ENCODE measurements at places on chromosomes 11 and 22. TPM values are rescaled to one million over a fixed set of nuclear protein-coding genes. Genes with fewer than 3 reads are reported as not detected.

FSHB gene
- not detected for total RNA-seq

SYT9 gene
- total RNA-seq: 0.15 TPM

ISX gene
- not detected for total RNA-seq

PIH1D2 gene
- total RNA-seq: 1.1 TPM

MISFA gene
- 1.3 TPM for total RNA-seq

CENPM gene
- 33.0 TPM for total RNA-seq

FIBIN gene
- not detected for total RNA-seq

Measured in A549 treated with dexamethasone at 1 μM for 4 hours (cell line).